ENCODE measurements at places on chromosomes 2 and 18. TPM values are rescaled to one million over a fixed set of nuclear protein-coding genes. Genes with fewer than 3 reads are reported as not detected.
A peak's percentile ranks its signal among the peaks of the same experiment; 100 is the strongest.

- no peak for DNase-seq
These were observed 43.7 kb downstream of the WIPF1 start for GRCh38 chr2:174553811-174554493.

DNA sequence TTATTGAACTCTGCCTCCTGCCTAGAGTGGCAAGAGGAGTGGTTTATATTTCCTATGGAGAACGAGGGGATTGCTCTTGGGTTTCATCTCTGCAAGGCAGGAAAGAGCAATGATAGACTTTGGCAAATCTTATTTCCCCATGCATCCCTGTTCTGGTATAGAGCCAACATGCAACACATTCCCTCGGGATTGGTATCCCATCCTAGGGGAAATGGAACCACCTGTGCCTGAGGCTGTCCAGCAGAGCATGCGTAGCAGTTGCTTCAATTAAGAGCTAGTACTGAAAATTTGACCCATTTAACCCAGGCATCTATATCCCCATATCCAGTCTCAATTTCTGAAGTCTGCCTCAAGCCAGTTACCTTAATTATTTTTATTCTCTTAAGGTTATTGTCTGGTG lies 205.3 kb downstream of the KCNS3 start:
- no peak for DNase-seq

DNA sequence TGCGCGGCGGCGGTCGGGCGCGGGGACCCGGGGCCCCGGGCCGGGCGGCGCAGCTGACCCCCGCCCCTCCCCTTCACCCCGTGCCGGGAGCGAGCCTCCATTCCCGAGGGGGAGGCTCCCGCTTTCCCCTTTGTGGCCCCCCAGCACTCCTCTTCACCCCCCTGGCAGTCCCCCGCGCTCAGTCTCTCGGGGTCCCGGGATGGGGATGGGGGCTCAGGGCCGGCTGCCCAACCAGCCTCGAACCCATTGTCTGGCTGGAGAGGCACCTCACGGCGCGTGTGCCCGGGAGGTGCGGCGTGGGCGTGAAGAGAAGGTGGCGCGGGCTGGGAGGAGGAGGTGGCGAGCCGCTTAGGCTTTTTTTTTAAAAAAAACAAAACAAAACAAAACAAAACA lies 748 bp downstream of the FMNL2 start:
- DNase-seq = peak; percentile 30

DNA sequence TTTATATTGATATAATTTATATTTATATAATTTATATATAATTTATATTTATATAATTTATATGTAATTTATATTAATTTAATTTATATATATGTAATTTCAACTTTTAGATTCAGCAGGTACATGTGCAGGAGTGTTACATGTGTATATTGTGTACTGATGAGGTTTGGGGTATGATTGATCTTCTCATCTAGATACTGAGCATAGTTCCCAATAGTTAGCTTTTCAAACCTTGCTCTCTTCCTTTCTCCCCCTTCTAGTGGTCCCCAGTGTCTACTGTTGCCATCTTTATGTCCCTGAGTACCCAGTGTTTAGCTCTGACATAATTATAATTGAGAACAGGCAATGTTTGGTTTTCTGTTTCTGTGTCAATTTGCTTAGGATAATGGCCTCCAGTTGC lies 1335.3 kb upstream of the CDH2 start:
- no peak for DNase-seq

DNA sequence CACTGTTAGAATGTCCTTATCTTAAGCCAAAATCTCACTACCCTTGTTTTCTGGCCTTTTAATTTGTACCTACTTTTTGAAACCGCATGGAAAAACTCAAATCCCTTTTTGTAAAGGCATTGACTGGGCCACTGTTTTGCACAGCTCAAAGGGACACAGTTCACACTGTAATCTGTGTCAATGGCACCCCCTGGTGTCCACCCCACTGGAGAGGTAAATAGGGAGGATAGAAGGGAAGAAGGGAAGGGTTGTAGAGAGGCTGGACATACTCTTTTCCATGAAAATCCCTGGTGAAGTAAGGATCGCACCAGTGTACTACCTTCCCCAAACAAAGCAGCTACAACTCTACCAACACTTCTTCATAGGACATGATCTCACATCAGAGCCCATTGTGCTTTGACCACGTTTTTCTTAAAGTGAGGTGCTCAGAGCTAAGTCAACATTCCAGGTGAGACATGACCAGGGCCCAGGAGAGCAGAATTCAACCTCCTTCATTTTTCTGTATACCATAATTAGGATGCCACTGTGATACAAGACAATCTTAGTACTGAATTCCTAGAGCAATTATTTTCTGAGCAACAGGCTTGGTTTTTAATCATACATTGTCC lies 92.4 kb upstream of the RMDN2 start:
- peak; percentile 94 for DNase-seq

DNA sequence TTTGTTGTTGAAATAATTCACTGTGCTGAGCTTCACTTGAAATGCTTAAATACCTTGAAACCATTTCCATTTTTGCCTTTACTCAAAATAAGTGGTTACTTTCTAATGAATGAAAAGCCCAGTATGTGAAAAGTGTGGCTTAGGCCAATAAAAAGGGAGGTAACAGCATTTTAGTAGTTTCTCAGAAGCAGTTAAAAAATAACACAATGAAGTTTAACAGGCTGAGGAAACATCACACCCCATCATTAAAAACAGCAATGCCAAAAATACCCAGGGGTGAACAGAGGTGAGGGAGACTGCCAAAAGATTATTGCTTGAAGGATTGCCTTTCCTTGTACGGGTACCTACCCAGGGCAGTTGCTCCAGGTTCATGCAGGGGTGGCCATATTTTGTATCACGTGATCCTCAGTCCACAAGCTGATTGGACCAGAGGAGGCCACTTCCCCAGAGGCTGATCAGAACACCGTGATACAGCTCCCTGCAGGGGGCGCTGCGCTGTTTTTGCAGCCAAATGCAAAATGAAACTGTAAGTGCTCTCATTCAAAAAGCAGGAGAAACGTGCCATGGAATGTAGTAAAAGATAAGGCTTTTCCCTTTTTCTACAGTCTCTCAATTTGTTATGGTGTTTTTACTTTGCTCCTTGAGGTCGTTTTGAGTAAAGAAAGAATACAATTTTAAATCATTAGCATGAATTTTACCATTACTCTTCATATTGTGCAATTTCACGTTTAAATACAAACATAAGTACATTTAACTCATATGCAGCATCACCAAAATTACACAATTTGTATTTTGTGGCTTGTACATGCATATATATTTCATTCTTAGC lies 70.2 kb upstream of the SH3BP4 start:
- DNase-seq = peak; percentile 95

Gene SGPP2
- total RNA-seq = 96.5 TPM
